ENCODE measurements at places on chromosomes 1 and 21.

- no peak for DNase-seq
Observed at GRCh38 chr1:212518188-212519054, 85.7 kb downstream of the NENF start.

DNA sequence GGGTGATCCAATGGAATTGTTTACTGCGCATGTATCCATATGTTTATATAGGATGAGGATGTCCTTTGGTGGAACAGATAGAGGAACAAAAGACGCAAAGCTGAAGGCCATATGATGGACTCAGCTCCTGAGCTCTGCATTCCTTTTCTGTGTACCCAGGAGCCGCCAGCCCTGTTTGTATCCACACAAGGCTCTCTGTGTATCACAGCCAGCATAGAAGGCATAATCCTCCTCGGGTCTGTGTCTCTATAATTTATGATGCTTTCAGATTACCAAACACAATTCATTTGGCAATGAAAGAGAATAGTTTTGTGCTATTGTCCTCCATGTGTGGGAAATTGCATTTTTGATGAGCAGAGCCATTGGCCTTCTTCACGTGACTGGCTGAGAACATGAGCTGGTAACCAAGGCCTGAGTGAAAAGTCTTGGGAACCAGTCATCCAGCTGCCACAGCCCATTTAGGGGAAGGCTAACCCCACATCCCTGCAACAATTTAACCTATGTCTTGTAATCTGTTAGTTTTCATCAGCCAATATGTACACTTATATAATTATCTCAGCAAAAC is 119.2 kb downstream of the PBX1 start:
- no peak for DNase-seq

DNA sequence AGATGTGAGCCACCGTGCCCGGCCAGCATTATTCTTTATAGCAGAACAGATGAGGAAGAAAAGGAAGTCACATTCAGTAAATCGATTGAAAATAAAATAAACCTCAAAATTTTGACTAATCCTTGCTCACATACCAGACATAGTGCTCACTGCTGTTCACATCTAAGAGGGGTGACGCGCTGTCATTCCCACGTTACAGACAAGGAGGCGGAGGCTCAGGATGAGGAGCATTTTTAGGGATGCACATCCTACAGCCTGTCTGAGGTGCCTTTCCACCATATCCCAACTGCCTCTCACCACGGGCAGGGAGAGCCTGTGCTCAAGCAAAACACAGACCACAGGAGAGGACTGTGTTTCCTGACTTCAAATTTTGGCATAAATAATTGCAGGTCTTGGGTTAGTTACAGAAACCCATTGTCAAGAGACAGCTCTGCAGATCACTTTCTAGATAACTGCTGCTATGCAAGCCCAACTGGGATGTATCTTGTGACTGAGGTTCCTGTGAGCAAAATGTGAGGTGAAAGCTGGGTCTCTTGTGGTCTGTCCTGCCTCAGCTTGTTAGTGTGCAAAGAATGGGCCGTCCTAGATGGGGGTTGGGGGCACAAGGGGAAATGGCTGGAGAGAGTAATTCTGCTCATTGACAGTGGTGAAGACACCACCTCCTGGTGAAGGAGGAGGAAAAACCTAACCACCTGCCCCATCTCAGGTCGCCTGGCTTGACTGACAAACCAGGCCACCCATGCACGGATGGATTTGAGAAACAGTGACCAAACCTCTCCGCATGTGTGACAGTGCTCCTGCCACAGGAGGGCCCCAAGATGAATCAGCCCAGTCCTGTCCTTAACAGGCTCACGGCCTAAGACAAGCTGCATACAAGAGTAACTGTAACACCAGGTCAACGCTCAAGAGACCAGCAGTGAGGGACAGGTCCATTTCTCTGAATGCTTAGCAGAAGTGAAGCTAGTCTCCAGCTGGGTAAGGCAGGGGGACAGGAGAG is 8.2 kb downstream of the TNN start:
- peak; percentile 38 for DNase-seq

GRCh38 chr1:178241057-178241456 is 147.2 kb downstream of the RASAL2 start:
- DNase-seq, result no peak

- no peak for DNase-seq
Observed at GRCh38 chr1:41902664-41903063, 16.1 kb downstream of the HIVEP3 start.

- DNase-seq, result no peak
Observed at GRCh38 chr1:88239205-88239604, 444.9 kb upstream of the PKN2 start.

DNA sequence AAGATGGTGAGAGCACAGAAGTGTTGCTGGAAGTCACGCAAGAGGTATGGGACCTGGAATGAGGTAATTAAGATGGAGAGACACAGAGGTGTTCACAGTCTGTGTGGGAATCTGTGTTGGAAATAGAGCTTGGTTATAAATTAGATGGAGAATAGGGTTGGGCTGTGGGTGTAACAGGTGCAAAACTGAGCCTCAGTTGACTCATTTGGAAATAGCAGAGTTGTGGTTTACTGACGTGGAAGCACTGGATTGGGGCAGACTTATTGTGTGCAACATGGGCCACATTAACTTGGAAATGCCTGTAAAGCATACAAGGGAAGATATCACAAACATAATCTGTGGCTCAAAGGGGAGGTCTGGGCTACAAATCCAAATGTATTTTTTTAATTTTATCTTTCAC is 13.0 kb downstream of the CAMSAP2 start:
- no peak for DNase-seq

DNA sequence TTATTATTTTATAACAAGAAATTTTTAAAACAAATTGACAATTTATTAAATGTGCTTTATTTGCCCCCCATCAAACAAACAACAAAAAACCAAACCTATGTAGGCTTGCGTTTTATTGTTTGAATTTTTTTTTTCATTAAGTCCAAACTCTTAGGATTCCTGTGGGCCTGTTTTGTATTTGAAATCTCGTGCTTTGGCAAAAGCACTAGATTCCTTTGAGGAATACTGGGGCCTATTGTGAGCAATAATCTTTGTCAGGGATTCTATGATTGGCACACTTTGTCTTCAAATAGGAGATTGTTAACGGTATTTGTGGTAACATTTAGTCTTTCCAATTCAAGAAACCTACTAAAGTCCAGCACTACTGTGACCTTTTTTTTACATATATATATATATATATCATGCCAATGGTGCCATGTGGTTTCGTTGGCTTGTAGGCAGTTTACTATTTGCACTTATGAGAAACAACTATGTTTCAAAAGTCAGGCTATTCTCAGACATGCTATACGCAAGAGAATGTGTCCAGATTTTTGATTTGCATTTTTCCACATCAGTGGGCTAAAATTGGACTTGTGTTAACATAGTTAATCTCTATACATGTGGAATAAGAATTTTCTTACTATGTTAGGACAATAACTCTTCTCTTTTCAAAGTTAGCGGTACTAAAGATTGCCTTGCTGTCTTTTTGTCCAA is 70.4 kb upstream of the GREM2 start:
- no peak for DNase-seq

DNA sequence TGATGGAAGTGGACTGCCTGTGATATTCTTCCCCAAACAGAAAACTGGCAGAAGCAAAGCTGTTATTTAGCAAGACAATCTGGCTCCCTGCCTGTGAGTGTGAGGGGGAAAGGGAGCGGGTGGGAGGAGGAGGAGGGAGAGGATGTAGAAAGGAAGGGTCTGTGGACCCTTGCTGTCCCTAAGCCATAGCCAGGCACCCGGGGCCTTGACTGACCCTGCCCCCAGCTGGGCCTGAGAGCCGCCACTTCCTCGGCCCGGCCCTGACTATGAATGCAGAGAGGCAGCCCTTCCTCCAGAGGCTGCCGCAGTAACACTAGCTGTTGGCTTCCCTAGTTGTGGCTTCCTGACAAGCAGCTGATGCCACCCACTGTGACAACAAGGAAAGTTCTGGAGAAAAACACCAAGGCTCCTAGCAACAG is 13.9 kb downstream of the PLA2G2F start:
- DNase-seq, result no peak

- DNase-seq, result no peak
Observed at GRCh38 chr1:160781914-160782689, 13.9 kb upstream of the LY9 start.

- no peak for DNase-seq
Observed at GRCh38 chr1:116832932-116833578, 76.7 kb upstream of the PTGFRN start.

DNA sequence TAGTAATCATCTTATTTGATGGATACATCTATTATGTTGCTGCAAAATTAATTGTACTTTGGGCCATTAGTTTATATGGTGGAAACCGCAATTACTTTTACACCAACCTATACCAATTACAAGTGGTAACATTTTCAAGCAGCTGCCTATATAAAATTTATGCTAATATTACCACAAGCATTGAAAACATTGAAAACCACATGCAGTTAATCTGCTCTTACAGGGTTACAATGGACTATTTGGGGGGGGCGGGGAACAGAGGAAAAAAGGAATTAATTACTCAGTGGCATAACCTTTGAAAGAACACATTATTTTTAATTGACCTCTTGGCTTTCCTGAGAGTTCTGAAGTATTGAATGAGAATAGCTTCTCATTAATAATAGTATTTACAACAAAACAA is 1793.2 kb downstream of the NCAM2 start:
- DNase-seq, result no peak

DNA sequence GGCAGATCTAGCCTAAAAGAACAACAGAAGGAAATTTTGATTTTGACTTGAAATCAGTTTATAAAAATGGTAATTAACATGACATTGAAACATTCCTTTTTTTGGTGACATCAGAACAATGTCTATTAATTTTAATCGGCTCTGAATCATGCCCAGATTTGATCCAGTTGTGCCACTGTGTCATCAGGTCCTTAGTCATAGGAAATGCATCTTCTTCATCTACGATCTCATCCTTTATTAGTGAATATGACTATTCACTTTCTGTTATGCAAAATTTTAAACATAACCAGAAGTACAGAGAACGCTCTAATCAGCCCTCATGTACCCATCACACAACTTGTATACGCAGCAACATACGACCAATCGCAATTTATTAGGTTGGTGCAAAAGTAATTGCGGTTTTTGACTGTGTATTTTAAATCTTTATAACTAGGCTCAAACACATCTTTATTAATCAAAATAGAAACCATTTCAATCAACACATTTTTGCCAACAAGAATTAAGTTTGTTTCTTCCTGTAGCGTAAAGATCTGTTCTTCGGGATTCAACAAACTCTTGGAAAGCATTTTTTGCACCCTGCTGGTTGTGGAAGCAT is 40.3 kb upstream of the TLR5 start:
- no peak for DNase-seq

- DNase-seq, result no peak
Observed at GRCh38 chr21:17343055-17343454, 169.8 kb upstream of the CXADR start.

GRCh38 chr1:81034291-81034690 is 766.4 kb upstream of the ADGRL2 start:
- no peak for DNase-seq

- no peak for DNase-seq
Observed at GRCh38 chr21:41251961-41252642, 64.5 kb upstream of the FAM3B start.

DNA sequence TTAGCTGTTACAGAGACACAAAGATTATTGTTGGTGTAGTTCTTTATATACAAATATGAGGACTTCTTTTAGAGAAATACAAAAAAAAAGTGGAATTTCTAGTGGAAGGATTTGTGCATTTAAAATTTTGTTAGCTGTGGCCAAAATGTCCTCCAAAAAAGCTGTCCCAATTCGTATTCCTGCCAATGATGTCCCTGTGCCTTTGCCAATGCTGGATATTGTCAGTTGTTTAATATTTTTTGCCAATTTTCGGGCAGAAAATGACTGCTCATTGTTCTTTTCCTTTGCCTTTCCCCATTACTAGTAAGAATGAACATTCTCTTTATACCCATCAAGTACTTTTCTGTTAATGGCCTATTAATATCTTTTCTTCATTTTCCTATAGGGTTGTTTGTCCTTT is 110.0 kb upstream of the HOOK1 start:
- DNase-seq, result no peak

DNA sequence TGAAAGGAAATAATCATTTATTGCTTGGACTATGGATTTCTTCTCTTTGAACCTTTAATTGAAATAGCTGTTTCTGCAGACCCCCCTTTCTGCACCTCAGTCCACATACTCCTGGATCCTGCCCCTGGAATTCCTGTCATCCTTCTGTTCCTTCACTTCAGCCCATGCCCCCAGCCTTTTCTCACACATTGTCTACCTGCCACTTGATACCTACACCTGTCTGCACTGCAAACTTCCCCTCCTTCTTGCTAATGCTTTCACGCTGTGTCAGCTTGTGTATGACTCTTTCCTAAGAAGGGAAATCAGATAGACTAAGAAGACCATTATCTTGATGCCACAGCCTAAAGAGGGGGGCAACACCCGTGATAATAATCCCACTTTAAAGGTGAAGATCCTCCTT is 80.3 kb upstream of the EXO1 start:
- DNase-seq, result no peak

- DNase-seq, result no peak
Observed at GRCh38 chr1:66134004-66134403, 341.3 kb downstream of the PDE4B start.

DNA sequence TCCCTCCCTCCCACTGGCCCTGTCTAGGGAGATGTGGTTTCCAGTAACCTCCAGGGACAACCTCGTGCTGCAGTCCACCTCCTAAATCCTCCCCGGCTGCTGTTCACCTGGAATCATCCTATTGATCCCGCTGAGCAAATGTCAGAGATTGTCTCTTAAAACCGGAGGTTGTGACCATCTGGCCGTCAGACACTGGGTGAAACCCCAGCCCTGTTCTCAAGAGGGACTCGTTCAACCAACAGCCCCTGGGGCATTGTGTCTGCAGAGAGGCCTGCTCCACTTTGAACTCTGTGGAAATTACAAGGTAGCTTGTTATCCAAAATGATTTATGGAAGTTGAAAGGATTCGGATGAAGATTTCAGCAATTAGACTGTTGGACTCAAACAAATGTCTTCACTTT is 498.0 kb downstream of the MATN1 start:
- no peak for DNase-seq

DNA sequence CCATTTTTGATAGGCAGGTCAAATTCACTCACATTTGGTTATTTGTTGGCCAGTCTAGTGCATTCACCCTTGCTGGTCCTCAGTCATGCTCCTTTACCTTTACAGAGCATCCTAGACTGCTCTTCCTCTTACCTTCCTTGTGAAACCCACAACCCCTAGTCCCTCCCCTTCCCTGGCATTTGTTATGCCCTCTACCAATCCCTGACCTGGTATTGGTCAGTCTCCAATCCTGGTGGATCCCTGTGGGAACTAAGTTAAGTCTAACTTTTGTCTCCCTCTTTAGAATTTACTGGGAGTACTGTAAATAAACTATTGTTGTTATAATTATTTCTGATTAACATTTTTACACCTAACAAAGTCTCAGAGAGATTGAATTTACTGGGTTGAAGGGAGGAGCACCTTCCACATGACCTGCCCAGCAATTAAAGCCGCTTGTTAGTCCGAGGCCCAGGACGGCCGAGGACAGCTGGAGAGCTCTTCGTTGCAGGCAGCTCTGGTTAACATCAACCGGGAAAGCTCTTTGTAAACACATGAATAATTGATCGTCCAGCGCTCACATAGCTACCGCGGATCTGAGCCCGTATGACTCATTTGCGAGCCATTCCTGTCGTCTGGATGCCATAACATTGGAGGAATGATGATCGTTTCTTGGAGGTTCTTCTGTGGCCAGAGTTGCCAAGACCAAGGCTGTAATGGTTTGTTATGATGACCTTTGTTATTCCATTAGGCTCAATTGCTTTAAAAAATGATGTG is 31.9 kb downstream of the MTARC1 start:
- peak; percentile 19 for DNase-seq

Measured in muscle of back (tissue), 13 donors.